Lung (tissue), 17 donors: ENCODE measurements at places on chromosomes 16 and 17. TPM values are rescaled to one million over a fixed set of nuclear protein-coding genes. Genes with fewer than 3 reads are reported as not detected.

DNA sequence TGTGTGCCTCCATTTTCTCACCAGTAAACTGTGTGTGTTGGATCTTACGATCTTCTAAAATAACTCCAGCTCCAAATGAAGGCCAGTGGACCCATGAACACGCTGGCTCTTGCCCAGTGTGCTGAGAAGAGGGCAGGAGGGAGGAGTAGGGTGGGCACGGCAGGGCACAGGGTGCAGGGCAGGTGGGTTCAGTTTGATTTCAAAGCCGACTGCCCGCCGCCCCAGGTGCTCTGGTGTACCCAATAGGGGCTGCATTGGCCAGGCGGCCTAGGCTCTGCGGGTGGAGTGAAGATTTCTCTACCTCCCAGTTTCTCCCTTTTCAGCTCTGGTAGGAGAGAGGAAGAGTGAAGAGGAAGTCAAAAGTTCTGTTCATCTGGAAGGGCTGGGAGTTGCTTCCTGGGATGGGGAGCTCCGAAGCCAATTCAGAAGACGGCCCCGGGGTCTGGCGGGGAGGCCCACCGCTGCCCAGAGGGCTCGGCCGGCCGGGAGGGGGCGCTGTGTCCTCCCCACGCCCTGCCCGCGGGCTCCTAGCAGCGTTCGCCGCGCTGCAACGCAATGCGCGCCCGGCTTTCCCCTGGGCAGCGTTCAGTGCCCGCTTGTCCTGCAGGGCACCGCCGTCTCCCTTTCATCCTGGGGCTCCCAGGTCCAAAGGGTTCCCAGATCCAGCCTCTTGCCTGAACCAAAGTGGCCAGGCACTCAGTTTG, 1.1 kb upstream of the CRHR1 start:
- no peak overlapping the region for H3K4me3 ChIP-seq
- no peak overlapping the region for H3K27ac ChIP-seq
- peaks cover 19% of the 10 kb centered on the region for H3K4me1 ChIP-seq

- no peaks in the 10 kb centered on the region for H3K27me3 ChIP-seq
- H3K4me3 ChIP-seq: no peak overlapping the region
- peaks cover 5% of the 10 kb centered on the region for H3K4me1 ChIP-seq
- DNase-seq: peak; percentile 82
- H3K36me3 ChIP-seq: no peaks in the 10 kb centered on the region
Observed at GRCh38 chr17:68398691-68399637, 58.3 kb downstream of the WIPI1 start.

GRCh38 chr17:44253006-44253405, 14.9 kb downstream of the SLC4A1 start:
- no peak overlapping the region for H3K4me3 ChIP-seq
- H3K27me3 ChIP-seq: no peaks in the 10 kb centered on the region
- DNase-seq: no peak
- H3K36me3 ChIP-seq: no peaks in the 10 kb centered on the region
- no peak overlapping the region for H3K27ac ChIP-seq

- no peaks in the 10 kb centered on the region for H3K27me3 ChIP-seq
- H3K36me3 ChIP-seq: peaks cover 2% of the 10 kb centered on the region
- no peak overlapping the region for H3K27ac ChIP-seq
- no peak overlapping the region for H3K4me3 ChIP-seq
- no peak for DNase-seq
Observed at GRCh38 chr17:20225162-20226115, 216.3 kb downstream of the SPECC1 start.

DNA sequence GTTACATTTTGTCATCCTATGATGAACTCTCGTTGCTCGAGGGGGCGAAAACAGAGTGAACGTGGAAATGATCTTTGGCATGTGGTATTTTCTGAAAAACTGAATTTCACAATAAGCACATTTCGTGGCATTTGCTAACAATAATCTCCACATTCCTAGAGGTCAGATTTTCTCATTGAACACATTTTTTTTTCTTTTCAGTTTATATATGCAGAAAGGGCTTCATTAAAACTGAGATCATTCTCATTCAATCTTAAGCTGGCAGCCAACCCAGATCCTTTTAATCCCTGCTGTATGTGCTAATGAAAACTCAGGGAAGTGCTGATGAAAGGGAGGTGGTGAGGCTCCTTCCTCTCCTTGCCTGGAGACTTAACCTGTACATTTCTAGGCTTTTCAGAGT, 52.6 kb downstream of the PRKCA start:
- no peak overlapping the region for H3K4me3 ChIP-seq
- no peak overlapping the region for H3K27ac ChIP-seq
- H3K36me3 ChIP-seq: no peaks in the 10 kb centered on the region
- DNase-seq: peak; percentile 49

- H3K4me1 ChIP-seq: no peaks in the 10 kb centered on the region
- DNase-seq: no peak
- no peaks in the 10 kb centered on the region for H3K36me3 ChIP-seq
- H3K27me3 ChIP-seq: no peaks in the 10 kb centered on the region
Observed at GRCh38 chr16:29116980-29117379, 132.1 kb downstream of the LAT start.

DNA sequence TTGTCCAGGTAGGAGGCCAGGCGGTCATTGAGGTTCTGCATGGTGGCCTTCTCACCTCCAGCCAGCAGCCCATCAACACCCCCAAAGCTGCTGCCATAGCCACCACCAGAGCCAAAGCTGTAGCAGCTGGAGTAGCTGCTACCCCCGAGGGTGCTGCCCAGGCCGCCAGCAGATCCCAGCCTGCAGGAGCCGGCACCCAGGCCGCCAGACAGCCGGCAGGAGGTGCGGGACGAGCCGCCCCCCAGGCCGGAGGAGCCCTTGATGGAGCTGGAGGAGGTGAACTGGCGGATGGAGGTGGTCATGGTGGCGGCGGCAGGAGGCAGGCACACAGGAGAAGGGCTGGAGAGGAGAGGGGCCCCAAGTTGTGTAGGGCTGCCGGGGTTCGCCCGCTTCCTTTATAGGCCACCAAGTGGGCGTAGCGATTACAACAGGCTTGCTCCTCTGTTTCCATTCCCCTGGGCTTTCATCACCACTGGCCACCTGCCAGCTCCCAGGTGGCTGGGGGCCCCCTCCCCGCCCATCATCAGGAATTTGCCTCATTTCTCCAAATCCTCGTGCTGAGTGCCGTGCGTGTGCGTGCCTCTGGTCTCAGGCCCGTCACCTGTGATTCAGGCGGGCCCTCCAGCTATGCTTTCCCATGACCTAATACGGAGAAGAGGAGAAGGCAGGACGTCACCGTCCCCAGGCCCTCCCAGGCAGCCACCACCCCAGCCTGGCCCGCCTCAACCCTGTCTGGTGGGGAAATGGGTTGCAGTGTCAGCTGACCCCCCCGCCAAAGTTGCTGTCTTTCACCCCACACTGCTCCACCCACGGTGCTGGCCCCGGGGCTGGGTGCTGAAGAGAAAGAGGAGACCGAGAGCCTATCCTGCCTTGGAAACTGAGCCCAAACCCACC, at the start of gene KRT17:
Gene KRT17, minus strand, starts transcription at position 368 of the 894 bp plus-strand sequence. Its CDS starts 66 bp downstream, at position 302.
- H3K4me1 ChIP-seq: no peaks in the 10 kb centered on the region
- H3K36me3 ChIP-seq: no peaks in the 10 kb centered on the region
- peak; percentile 58 for DNase-seq
- no peaks in the 10 kb centered on the region for H3K27me3 ChIP-seq

DPEP3 gene
- 0.51 TPM for total RNA-seq
